ENCODE measurements at places on chromosomes 2 and 18.

DNA sequence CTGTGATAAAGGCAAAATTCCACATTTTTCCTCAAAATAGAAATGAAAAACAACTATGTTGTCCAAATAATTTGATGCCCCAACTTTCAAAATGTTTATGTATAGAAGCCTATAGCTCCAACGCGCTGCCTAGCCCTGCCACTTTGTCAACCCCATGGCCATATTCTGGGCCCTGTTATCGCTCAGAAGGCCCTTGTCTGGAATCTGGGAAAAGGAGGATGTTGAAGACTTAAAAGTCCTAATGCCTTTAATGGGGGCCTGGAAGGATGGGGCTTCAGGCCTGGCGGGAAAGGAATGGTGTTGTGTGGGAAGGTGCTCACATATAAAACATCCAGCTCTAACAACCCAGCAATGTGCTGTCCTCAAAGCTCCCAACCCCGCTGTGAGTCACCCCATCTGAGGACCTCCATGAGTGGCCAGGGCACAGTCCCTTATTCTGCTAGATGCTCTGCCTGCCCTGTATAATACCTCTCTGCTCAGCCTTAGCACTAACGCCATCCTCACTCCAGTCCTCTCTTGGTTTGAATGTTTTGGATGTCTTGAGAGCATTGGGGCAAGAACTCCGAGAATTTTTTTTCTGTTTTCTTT lies 86.0 kb downstream of the ACSL3 start:
- DNase-seq: no peak

DNA sequence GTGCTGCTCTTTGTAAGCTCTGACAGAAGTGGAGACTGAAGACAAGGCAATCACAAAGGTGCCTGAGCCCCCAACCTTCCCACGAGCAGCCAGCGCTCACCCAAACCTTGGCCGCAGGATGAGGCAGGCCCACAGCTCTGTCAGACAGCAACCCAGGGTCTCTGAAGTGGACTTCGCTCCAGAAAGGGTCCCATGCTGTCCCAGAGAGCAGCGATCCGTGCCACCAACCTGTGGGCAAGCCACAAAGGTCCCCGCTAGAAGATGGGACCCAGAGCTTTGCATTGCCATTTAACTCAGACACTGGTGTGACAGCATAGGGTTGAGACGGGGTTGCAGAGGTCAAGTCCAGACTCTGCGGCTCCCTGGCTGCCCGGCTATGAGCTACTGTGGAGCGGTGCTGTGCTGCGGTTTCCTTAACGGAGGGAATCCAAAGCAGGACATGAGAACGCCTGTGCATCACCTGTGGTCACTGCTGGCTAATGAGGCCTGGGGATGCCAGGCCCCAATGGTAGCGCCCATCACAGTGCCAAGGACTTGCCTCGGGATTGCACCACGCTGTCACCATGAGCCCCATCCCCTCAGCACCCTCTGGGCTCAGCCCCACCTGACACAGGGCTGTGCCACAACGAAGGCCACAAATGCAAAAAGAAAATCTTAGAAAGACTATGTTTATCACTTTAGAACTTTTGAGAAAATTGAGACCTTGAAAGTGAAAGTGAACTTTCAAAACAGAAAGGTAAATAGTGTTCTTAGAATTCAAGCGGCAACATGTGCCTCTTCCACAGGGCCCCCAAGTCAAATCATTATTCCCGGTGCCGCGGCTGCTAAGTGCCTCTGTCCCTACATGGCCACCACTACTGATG lies 103.4 kb downstream of the HDAC4 start:
- DNase-seq: no peak

DNA sequence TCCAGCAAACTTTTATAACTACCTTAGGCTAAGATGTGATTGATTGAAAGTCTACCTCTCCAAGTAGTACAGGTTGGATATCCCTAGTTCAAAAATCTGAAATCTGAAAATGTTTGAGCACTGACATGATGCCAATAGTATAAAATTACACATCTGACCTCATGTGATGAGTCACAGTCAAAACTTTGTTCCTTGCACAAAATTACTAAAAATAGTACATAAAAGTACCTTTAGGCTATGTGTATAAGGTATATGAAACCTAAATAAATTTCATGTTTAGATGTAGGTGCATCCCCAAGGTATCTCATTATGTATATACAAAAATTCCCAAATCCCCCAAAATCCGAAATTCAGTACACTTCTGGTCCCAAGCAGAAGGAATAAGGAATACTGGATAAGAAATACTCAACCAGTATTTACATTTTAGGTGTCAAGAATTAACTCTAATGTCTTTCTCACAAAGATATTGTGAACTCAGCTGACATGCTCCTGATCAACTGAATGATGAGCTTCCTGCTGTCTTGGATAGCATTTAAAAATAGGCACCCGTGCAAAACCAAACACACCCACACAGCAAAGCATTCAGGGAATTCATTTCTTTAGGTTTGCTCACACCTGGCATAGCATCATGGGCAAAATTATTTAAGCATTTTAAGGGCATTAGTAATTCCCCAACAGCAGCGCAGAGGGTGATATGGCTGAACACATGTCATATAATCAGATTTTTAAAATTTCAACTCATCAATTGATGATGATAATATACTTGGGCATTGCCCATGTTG lies 497.4 kb upstream of the MEIS1 start:
- no peak for DNase-seq

DNA sequence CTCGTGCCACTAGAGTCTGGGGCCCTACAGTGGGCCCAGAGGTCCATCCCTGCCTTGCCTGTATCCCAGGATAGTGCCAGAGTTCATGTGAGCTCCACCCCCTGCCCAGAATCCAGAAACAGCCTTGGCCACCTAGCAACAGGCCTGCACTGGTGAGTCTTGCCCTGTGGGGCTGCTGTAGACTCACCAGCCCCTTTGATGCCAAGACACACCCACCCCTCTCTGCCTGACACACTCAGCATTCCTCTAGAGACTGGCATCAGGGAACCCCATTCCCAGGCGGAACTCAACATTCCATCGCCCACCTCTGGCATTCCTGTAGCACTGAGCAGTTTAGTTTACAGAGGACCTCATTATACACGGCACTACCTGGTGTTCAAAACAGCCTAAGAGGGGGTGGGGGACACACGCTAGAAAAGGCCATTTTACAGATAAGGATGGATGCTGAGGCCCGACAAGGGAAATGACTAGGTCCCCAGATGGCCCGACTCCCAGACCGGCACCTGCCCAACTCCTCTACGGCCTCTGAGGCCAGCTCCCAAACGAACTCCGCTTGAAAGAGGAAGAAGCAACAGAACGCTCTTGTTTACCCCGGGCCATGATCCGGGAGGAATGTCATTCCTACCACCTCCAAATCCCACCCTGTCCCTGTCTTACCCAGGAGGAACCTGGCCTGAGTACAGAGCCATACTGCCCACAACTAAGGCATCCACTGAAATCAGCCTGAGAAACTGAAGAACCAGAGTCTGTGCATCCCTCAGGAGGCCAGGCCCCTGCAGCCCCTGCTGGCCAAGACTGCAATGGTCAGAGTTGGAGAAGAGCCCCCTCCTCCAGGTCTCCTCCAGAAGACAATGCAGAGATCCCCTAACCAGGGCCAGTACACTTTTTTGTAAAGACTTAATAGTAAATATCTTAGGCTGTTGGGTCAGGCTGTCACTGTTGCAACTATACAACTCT lies 180.2 kb downstream of the TNS1 start:
- no peak for DNase-seq

DNA sequence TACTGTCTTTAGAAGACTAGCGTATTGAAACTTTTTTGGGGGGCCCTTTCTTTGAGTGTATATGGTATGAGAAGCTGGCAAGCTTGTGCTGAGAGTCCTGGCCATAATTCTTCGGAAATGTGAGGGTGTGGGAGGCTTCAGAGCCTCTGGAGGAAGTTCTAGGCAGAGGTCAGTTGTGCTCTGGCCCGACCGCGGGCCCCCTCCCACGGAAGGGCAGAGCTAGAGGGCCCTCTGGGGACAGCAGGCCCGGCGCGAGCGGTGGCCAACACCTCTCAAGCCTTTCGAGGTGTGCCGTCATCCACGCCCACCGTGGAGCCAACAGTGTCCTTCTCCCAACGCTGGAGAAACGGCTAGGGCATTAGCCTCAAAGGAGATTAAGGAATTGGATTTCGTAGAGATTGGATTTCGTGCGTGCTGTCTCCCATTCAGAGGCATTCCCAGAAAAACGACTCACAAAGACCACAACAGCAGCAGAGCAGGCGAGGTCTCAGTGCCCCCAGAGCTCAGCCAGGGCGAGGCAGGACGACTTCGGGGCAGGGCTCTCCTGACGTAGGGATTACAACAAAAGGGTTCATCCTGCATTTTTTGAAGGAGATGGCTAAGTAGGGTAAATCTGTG lies 2.2 kb upstream of the MTCL1 start:
- no peak for DNase-seq

GRCh38 chr2:45714679-45715078 lies 63.2 kb downstream of the PRKCE start:
- no peak for DNase-seq

GRCh38 chr18:37231251-37231650 lies 334.3 kb downstream of the CELF4 start:
- DNase-seq: no peak

GRCh38 chr2:96541398-96542152 lies 5.0 kb downstream of the ARID5A start:
- no peak for DNase-seq

Measured in prostate gland (tissue), 2 donors.